ENCODE measurements at places on chromosomes 1 and 21.
A peak's percentile ranks its signal among the peaks of the same experiment; 100 is the strongest.

DNA sequence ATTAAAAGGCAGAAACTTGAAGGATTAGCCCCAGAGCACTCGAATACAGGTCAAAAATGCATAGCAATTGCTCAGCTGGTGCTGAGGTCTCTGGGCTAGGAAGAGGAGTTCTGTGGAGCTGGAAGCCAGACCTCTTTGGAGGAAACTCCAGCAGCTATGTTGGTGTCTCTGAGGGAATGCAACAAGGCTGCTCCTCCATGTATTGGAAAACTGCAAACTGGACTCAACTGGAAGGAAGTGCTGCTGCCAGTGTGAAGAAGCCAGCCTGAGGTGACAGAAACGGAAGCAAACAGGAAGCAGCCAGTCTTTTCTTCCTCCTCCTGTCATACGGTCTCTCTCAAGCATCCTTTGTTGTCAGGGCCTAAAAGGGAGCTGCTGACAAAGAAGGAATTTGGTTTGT is 233.4 kb upstream of the FGGY start:
- DNase-seq, result no peak

GRCh38 chr1:26889551-26890466 is at the start of gene GPN2:
GPN2 (minus strand) TSS chr1:26890283; CDS start chr1:26890096, 187 bp downstream.
- peak; percentile 72 for DNase-seq

DNA sequence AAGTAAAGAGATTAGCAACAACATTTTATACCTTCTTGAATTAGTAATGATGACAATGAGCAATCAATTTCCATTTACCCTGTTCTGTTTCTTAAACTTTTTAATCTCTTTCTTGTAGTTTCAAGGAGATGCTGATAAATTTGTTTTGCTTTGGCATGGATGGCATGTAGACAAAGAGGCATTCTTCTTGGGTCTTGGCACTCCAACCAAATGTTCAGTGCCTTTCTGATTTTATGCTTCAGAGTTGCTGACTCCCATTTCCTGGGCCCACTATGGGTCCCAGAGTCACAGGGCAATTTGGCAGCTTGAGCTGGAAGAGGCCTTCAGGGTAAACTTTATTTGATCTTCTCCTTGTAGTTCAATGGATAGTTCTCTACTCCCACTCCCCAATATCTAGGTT is 42.1 kb upstream of the OSBPL9 start:
- DNase-seq, result no peak

GRCh38 chr1:2273401-2274090 is 45.4 kb downstream of the SKI start:
- DNase-seq, result no peak

Data from stimulated activated CD4-positive, alpha-beta T cell treated with anti-CD3 and anti-CD28 coated beads, Interleukin-4, amount 100 ng/mL, for 4 hours (primary cell).